ENCODE measurements at places on chromosomes 4 and X. TPM values are rescaled to one million over a fixed set of nuclear protein-coding genes. Genes with fewer than 3 reads are reported as not detected.

- no peaks in the 10 kb centered on the region for H3K27me3 ChIP-seq
- DNase-seq: no peak
- no peak overlapping the region for H3K27ac ChIP-seq
- no peak overlapping the region for H3K4me3 ChIP-seq
- no peaks in the 10 kb centered on the region for H3K4me1 ChIP-seq
- no peaks in the 10 kb centered on the region for H3K36me3 ChIP-seq
Measured at GRCh38 chr4:171793723-171794122, 19.5 kb upstream of the GALNTL6 start.

SRD5A3 gene
- 7.3 TPM for total RNA-seq

PDGFC gene
- 33.1 TPM for total RNA-seq

DNA sequence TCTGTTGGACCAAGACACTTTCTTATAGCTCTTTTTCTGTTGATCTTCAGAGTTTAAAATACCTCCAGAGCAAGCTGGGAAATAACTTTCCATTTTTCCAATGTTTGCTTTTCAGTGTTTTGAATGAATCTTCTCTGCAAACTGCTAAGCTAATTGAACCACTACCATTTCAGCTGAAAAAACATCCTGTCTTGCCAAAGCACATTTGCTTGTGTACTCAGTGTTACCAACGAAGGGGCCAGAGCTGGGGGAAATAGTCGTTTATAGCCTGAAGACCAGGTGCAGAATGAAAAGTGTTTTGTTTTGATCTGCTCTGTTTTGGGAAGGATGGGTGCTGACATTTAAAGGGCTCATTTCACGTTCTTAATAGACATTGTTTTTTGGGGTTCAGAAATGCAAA is 88.4 kb upstream of the CLNK start:
- H3K27ac ChIP-seq: no peak overlapping the region
- no peak for DNase-seq
- no peaks in the 10 kb centered on the region for H3K36me3 ChIP-seq
- no peaks in the 10 kb centered on the region for H3K27me3 ChIP-seq
- no peak overlapping the region for H3K4me3 ChIP-seq
- H3K4me1 ChIP-seq: no peaks in the 10 kb centered on the region

PLP2 gene
- 90.0 TPM for total RNA-seq

GRCh38 chr4:82398263-82398662 is 24.5 kb upstream of the HNRNPD start:
- H3K4me1 ChIP-seq: peaks cover 41% of the 10 kb centered on the region
- H3K36me3 ChIP-seq: no peaks in the 10 kb centered on the region
- H3K27ac ChIP-seq: no peak overlapping the region
- no peak for DNase-seq
- no peak overlapping the region for H3K4me3 ChIP-seq

DNA sequence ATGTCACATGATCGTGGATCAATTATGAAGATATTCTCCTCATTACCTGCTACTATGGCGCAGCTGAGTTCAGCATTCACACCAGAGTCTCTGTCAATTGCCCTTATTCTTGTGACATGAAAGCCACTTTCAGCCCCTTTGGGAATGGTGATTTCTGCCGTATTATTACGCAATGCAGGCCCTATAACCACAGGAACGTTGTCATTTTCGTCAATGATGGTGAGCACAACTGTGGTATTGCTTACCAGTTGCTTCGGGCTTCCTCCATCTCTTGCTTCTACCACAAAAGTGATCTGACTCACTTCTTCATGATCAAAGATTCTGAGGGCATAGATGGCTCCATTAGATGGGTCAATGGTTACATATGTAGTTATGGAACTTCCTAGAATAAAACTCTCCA is 2.1 kb downstream of the PCDH18 start:
- no peak for DNase-seq
- H3K4me3 ChIP-seq: no peak overlapping the region
- no peak overlapping the region for H3K27ac ChIP-seq
- no peaks in the 10 kb centered on the region for H3K27me3 ChIP-seq
- no peaks in the 10 kb centered on the region for H3K36me3 ChIP-seq

EDNRA gene
- not detected for total RNA-seq

GRCh38 chrX:119206203-119206602 is 29.9 kb upstream of the PGRMC1 start:
- H3K27me3 ChIP-seq: no peaks in the 10 kb centered on the region
- no peaks in the 10 kb centered on the region for H3K4me1 ChIP-seq
- H3K36me3 ChIP-seq: no peaks in the 10 kb centered on the region
- H3K4me3 ChIP-seq: no peak overlapping the region
- DNase-seq: no peak

UGT8 gene
- total RNA-seq: 2.7 TPM

- no peak for DNase-seq
- no peaks in the 10 kb centered on the region for H3K36me3 ChIP-seq
- no peaks in the 10 kb centered on the region for H3K27me3 ChIP-seq
- no peaks in the 10 kb centered on the region for H3K4me1 ChIP-seq
- no peak overlapping the region for H3K4me3 ChIP-seq
Measured at GRCh38 chr4:17726911-17727310, 54.5 kb downstream of the FAM184B start.

Data from PC-9 (cell line).